ENCODE measurements at places on chromosomes 4 and X. TPM values are rescaled to one million over a fixed set of nuclear protein-coding genes. Genes with fewer than 3 reads are reported as not detected.

GRCh38 chrX:121010218-121010617 is 24.7 kb upstream of the CT47A1 start:
- DNase-seq, result no peak

GRCh38 chr4:26909369-26909768 is 48.7 kb downstream of the STIM2 start:
- DNase-seq, result no peak

GRCh38 chrX:6679988-6680387 is 145.1 kb upstream of the VCX3A start:
- DNase-seq, result no peak

DNA sequence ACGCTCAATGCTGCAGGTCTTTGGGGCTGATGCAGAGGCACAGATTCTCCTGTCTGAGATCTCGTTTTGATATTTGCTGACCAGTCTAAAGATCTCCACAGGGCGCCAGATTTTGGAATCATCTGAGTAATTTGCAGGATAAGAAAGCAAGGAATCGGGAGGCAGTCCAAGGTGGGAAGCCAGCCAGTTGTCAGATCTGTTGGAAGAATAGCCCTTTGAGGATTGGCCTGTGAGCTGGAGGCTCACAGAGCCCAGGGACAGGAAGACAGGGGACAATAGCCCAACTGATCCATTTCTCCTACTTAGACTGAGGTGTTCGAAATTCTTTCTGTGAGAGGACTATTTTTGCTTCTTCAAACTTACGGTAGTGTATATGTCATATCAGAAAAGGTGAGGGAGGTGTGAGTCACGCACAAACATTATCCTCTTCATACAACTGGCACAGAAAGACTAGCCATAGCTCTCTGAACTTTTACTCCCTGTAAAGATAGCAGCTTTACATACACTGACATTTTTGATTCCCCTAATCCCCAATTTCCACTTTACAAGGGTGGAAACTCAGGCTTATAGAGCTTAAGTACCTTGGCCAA is 8.8 kb downstream of the DIPK2B start:
- DNase-seq, result no peak

DNA sequence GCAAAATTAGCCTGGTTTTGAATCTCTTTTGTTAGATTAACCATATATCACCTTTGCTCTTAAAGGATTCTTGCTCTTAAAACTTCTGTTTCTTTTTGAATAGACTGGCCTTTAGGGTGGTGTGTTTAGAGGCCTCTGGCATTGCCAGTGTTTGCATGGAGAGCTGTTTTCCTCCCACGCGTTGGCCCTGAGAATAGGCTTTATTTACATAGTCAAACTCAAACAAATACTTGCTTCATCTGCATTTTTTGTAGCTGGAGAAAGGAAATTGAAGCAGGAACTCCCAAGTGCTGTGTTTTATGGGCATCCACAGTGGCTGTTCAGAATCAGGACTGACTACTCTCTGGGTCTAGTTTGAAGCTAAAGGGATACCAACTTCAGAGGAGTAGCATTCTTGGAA is 2.7 kb downstream of the SHROOM2 start:
- DNase-seq, result no peak

DNA sequence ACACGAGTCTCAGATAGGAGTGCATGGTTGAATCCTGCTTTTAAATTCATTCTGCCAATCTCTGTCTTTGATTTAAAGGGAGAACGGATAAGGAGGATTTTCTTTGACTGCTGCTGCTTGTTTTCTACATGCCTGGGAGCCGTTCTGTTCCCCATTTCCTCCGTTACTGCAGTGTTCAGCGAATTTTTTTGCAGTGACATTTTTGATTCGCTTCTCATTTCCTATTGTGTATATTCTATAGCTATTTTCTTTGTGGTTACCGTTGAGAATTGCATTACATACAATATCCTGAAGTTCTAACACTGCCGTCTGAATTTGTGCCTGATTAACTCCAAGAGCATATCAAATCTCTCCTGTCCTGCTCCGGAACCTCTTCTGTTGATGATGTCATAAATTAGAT is 14.8 kb upstream of the MAEA start:
- DNase-seq, result no peak

DNA sequence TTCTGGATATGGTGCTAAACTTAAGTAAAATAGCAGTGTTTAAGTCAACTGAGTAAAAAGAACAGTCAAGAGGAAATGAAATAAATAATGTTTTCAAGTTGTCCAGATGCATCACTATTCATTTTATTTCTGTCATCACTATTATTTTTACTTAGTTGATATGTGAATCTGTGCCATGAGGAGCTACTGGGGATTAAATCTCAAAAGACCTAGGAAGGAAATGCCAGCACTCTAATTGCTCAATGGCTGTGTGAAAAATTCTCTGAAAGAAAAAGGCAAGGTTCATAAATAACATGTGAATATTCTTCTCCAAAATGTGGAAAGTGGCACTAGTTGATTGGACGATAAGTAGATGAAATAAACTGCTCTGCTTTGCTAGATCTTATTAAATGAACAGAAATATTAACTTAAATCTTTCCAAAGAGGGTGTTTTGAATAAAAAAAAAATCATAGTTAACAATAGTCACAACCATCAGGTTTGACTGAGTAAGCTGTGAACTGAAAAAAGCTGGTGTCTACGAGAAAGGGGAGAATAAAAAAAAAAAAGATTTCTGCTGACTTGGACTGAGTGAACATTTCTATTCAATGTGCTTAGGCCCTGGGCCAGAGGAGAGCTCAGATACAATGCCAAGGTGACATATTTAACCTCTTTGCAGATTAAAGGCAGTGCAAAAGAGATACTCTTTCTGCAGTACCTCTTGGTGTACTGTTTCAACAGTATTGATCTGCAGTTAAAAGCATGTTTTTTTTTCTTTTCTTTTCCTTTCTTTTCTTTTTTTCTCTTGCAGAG is 1.6 kb downstream of the SPARCL1 start:
- no peak for DNase-seq

- DNase-seq, result no peak
These were observed 504 bp downstream of the PRRG3 start for GRCh38 chrX:151695583-151696340.

Gene DCHS2
- not detected for total RNA-seq

Gene FGF13
- total RNA-seq, result not detected

Data from activated CD4-positive, alpha-beta memory T cell treated with anti-CD3 and anti-CD28 coated beads, Interleukin-2, amount 10 ng/mL, durations not matched to agents 7 days and 5 days (primary cell).